ENCODE measurements at places on chromosomes 6 and 20.
A peak's percentile ranks its signal among the peaks of the same experiment; 100 is the strongest.

GRCh38 chr6:143804835-143805239, 38.3 kb upstream of the LTV1 start:
- no peak for DNase-seq

- no peak for DNase-seq
Measured at GRCh38 chr6:97128507-97128906, 154.5 kb downstream of the MMS22L start.

DNA sequence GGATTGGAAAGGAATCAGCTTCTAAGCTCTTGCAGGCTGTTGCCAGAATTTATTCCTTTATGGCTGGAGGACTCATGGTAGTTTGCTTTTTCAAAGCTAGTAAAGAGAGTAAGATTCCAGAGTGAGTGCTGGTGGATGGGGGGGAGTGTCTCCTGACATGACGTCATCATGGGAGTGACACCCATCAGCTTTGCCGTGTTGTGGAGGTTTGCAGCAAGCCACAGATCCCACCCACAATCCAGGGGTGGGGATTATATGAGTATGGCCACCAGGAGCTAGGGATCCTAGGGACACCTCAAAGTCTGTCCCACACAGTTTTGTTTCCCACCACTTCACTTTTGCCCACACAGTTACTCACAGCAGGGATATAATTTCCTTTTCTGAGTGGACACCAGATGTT, 28.7 kb upstream of the PMEPA1 start:
- DNase-seq = no peak

- no peak for DNase-seq
Measured at GRCh38 chr6:130575557-130575956, 209.7 kb downstream of the TMEM200A start.

- DNase-seq = peak; percentile 79
Measured at GRCh38 chr6:24126586-24127192, 674 bp downstream of the NRSN1 start.

DNA sequence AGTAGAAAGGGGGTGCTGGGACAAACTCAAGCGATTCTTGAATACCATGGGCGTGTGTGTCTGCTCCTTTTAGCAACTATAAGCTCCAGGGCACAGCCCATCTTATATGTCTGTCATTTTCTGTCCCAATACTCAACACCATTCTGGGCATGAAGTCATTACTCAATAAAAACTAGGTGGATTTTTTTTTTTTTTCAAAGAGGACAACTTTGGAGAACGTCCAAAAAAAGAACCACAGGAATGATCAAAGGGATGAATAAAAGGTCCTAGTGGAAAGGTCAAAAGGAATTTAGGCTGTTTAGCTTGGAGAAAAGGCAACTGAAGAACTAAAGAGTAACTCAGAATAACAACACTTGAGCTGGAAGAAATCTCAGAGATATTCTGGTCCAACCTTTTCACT, 24.4 kb downstream of the UQCC1 start:
- no peak for DNase-seq

DNA sequence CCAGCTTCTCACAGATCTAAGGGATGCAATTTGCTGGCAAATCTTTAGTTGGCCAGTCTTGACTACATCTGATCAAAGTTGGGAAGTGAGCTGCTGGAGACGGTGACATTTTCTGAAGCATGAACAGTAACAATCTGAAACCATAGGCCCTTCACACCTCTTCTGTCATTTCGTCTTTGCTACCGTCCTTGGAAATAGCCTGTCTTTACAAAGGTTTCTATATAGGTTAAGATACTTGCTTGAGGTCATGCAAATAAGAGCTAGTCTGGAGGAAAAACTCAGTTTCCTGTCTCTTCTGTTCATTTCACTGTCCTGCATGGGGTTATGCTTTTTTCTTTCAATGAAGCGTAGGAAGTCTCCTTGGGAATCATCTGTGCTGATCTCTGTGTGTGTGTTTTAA, 55.6 kb downstream of the CARMIL1 start:
- no peak for DNase-seq

DNA sequence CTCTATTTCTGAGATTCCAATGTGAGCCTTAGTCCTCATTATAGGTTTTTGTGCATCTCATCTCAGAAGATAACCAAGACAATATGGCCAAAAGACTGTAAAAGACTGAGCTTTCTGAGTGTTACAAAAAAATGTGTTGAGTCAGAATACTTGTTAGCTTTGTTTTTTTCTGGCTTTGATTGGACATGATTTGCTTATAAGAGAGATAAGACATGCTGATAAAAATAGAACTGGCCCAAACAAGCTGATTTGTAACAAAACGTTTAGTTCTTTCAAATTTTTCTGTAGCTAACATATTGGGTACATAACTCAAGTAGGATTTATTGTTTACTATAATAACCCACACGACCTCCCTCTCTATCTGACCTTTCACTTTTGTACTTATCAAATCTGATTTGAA, 32.9 kb downstream of the FILIP1 start:
- no peak for DNase-seq

DNA sequence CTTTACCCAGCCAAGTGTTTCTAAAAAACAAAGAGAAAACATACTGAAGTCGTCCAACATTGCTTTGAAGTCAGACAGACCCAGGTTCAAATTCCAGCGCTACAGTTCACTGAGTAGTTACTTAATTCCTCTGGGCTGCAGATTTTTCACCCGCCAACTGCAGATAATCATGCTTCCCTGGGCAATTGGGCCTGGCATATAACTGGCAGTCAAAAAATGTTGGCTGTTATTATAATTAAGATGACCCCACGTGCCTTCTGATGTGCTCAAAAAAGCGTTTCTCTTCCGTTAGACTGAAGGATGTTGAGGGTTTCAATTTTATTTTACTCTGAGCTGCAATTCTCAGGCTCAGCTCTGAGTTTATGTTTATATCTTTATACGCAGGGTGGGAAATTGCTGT, 156.1 kb upstream of the CITED2 start:
- DNase-seq = no peak

DNA sequence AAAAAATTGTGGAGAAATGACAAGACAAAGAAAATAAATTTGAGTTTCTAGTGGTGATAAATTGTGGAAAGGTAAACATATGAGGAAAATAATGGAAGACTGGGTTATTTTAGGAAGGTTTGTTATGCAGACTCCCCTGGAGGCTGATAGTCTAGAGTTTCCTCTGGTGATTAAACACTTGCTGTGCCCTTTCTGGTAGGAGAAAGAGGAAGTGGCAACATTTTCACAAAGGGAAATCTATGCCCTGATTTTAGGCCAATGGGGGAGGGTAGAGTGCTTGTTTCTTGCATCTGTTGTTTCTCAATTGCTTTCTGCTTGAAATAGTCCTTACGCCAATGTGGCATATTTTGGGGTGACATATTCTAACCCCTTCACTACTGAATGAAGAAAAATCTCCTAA, 129.1 kb upstream of the DOK5 start:
- no peak for DNase-seq

DNA sequence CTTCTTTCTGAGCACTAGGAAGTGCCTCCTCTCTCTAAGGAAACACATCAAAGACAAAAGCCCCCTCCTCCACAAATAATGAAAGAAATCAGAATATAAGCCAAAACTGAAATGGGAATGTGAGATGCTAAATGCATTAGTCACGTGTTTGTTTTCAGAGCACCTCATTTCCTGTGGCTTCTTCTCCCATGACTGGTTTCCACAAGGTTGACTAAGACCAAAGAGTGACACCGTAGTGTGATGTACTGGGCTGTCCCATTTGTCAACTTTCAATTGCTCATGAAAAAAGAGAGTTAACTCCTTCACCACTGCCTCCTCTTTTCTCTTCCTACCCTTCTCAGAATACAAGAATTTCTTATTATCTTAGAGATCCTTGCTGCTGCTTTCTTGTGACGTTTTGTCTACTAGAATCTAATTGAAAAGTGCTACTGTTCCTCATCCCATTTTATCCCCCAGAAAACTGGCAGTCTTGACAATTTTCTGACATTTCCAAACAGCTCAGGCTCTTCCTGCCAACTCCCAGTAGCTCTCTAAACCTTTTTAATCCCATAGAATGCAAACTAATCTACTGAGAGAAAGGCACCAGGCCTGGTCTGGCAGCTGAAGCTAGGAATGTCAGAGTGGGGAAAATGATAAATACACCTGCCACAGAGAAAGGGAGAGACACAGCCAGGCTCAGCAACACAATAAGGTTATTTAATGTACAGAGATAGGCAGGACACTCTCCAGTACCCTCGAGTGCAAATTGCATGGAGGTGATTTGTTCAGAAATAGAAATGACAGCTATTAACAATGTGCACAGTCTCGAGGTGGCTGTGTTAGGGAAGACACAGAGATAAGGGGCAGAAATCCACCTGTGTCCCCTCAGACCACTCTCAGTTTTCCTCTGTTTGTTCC, 671.7 kb upstream of the NRSN1 start:
- no peak for DNase-seq
